K562 (cell line): ENCODE measurements at places on chromosomes 2 and 18. TPM values are rescaled to one million over a fixed set of nuclear protein-coding genes. Genes with fewer than 3 reads are reported as not detected.

Gene UGT1A10
- not detected in 2 replicates for total RNA-seq

Gene REG3A
- 0.31 TPM in 1 of 2 replicates, not detected in the other for total RNA-seq

Gene ADAM23
- total RNA-seq = 0.02 and 0.16 TPM in 2 replicates

Gene OR6B2
- not detected in 2 replicates for total RNA-seq

Gene COA5
- total RNA-seq = 33.4 and 33.9 TPM in 2 replicates

Gene NEUROD1
- not detected in 2 replicates for total RNA-seq

Gene CD226
- total RNA-seq = 1.7 and 2.0 TPM in 2 replicates

Gene UGT1A8
- not detected in 2 replicates for total RNA-seq

Gene FKBP7
- total RNA-seq = 6.1 and 7.0 TPM in 2 replicates

Gene GAL3ST2
- 0.31 and 0.42 TPM in 2 replicates for total RNA-seq

Gene CPO
- not detected in 2 replicates for total RNA-seq

Gene SCRN3
- 15.3 and 20.3 TPM in 2 replicates for total RNA-seq

Gene CHN1
- 0.94 and 1.4 TPM in 2 replicates for total RNA-seq

Gene ESCO1
- total RNA-seq = 19.6 TPM in 2 replicates

Gene ANKRD44
- total RNA-seq = 0.25 and 0.64 TPM in 2 replicates

Gene LOXL3
- total RNA-seq = 0.58 and 0.76 TPM in 2 replicates

Gene XIRP2
- 0.07 TPM in 1 of 2 replicates, not detected in the other for total RNA-seq

Gene SPATA3
- total RNA-seq = not detected in 2 replicates

Gene FOXI3
- not detected in 2 replicates for total RNA-seq

Gene WIPF1
- 3.8 and 4.9 TPM in 2 replicates for total RNA-seq

Gene SCTR
- total RNA-seq = not detected in 2 replicates

Gene LDLRAD4
- total RNA-seq = 0.25 TPM in 1 of 2 replicates, not detected in the other

Gene DUSP19
- 3.5 and 4.7 TPM in 2 replicates for total RNA-seq

Gene FEV
- total RNA-seq = 1.6 and 2.4 TPM in 2 replicates

Gene CLASP1
- 38.3 and 40.3 TPM in 2 replicates for total RNA-seq

Gene VAMP5
- total RNA-seq = 0.85 and 1.1 TPM in 2 replicates

Gene VWC2L
- not detected in 2 replicates for total RNA-seq

Gene CFC1
- not detected in 2 replicates for total RNA-seq

Gene C18orf32
- total RNA-seq = 20.4 and 23.2 TPM in 2 replicates

Gene IFIH1
- 0.91 and 1.1 TPM in 2 replicates for total RNA-seq

Gene MTERF4
- 15.3 and 16.4 TPM in 2 replicates for total RNA-seq

Gene PECR
- total RNA-seq = 6.2 and 6.8 TPM in 2 replicates

Gene ELOA2
- not detected in 2 replicates for total RNA-seq

Gene IL36A
- not detected in 2 replicates for total RNA-seq

Gene IL36G
- not detected in 2 replicates for total RNA-seq

Gene ANKRD53
- total RNA-seq = 0.18 TPM in 1 of 2 replicates, not detected in the other

Gene SPDYA
- total RNA-seq = 0.16 and 0.27 TPM in 2 replicates

Gene HOXD8
- total RNA-seq = not detected in 2 replicates
